ENCODE measurements at places on chromosomes 13 and 19. TPM values are rescaled to one million over a fixed set of nuclear protein-coding genes. Genes with fewer than 3 reads are reported as not detected.
A peak's percentile ranks its signal among the peaks of the same experiment; 100 is the strongest.

DNA sequence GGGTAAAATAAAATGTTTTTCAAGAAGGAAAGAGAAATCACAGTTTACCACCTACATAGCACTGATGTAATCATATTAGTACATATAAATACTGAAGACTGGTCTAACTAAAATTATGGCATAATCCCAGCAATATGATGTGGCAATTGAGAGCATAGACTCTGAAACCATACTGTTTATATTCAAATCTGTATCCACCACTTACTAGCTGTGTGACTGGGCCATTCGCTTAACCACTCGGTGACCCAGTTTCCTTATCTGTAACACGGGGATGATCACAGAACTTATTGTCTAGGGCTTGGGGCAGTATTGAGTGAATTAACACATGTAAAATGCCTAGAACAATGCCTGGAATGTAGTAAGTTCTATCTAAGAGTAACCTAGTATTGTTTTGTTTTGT lies 13.1 kb upstream of the GTF3A start:
- DNase-seq: no peak

DNA sequence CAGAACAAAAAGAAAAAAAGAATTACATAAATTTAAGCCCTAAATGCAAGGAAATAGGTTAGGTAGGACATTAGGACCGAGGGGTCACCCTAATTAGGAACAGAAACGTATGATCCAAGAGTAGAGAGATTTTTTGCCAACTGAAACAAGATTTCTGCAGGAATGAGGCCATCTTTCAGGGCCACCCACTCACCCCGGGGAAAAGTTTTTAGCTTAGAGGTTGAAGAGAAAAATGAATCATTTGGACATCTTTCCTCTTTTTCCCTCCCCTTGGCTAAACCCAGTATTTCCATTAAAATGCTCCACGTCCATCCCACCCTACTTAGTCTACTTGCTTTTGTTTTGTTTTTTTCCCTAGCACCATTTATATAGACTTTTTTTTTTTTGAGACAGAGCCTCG lies 10.6 kb upstream of the PNMA8A start:
- DNase-seq: no peak

GRCh38 chr13:41588899-41589298 lies 131.5 kb downstream of the RGCC start:
- peak; percentile 75 for DNase-seq

- peak; percentile 9 for DNase-seq
These were observed 495 bp downstream of the DCLK1 start for GRCh38 chr13:36130552-36131221.

GRCh38 chr13:35475212-35475959 lies 1.1 kb downstream of the MAB21L1 start:
- DNase-seq: no peak

DNA sequence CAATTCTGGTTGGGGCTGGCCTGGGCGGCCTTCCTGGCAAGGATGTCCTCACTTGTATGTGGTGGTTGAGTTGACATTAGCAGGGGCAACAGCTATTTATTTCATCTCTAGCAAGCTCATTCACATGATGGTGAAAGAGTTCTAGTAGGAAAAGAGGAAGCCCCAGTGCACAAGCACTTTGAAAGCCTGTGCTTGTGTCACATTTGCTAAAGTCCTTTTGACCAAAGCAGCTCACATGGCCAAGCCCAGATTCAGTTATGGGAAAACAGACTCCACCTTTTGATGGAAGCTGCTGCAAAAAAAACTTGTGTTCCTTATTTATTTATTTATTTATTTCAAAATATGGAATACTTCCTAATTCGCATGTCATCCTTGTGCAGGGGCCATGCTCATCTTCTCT lies 17.2 kb downstream of the GTF2F2 start:
- no peak for DNase-seq

DNA sequence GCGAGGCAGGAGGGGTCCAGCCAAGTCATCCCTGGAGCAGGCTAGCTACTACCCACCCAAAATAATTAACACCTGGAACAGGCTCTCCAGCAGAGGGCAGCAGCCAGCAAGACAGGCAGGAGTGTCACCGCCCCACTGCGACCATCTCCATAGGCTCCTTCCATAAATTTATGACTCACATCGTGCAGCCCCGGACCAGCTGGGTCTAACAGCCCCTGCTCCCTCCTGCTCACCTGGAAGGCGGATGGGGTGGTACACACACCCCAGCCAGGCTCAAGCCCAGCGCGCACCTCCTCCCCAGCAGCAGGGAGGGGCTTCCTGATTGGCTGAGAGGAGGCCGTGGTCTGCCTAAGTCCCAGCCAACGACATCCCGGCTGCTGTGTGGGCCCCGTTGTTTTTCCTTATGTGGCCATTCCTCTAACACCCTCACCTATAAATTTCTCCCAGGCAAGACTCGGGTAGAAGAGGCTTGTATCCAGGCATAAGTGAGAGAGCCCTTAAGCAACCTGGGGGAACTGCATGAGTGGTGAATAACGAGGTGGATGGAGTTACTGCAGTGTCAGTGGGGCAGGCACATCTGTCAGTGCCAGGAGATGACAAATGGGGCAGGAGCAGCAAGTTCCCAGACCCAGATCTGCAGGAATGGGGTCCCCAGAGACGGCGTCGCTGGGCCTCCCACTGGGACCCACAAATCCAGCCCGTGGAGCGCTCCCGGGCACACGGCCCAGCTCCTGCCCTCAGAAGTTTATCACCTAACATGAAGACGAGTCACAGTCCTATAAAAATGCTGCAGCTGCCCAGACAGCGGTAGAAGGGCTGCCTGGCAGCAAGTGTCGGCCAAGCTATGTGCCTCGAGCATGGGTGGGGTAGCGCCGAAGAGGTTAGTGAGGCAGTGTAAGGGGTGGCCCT lies 43.1 kb downstream of the CEBPG start:
- DNase-seq: peak; percentile 74

The FAM32A gene
- total RNA-seq: 53.7 TPM

- peak; percentile 59 for DNase-seq
These were observed 2.5 kb downstream of the BSG start for GRCh38 chr19:574658-575526.

The C1QTNF9 gene
- not detected for total RNA-seq

The GSX1 gene
- total RNA-seq: not detected

DNA sequence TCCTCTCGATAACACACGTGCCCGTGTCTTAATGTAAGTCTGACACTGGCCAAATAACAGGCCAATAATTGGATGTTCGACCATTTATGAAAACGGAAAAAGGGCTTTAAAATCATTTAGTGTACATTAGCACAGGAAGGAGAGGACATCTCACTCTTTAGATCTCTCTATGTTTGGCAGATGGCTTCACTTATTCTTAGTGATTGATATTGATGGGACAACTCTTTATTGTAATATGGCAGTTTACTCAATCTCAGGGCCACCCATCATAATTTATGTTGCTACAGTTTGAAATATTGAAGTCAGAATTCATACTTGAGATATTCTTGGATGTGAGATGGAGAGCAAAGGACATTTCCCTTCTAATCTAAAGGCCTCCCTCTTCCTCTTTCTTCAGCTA lies 430.7 kb upstream of the ARGLU1 start:
- no peak for DNase-seq

GRCh38 chr13:75766636-75767035 lies 130.5 kb downstream of the LMO7 start:
- DNase-seq: no peak

DNA sequence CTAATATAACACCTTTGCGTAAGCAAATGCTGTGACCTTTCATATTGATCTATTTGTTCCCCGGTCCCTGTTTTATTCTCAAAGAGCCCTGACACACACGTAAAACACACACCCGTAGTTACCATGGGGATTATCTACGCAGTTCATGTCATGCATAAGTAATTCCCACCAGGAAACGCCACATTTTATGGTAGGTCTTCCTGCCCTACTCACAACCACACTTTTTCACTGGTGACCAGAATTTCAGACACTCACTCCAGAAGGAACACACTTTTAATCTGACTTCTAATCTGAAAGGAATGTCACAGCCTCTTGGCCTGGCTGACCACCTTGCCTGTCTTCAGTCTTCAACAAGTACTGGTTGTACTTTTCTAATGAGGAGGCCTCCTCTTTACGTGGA lies 46.8 kb downstream of the SLC7A1 start:
- DNase-seq: no peak

The VSTM1 gene
- total RNA-seq: not detected

The KLK13 gene
- not detected for total RNA-seq

DNA sequence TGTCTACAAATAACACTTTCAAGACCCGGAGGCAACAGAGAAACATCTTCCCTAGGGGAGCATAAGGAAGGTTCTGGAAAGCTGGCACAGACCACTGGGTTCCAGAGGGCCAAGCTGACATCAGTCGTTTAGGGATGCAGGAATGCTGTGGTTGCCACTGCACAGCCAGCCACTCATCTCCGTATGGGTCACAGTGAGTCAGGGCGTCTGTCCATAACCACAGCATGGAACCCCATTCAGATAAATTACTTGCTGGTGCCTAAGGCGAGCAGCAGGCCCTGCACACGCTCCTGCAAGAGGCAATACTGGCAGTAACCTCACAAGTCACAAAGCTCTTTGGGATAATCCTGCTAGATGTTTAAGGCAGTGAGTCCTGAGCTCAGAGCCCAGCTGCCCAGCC lies 140.9 kb upstream of the UBL3 start:
- DNase-seq: peak; percentile 47

GRCh38 chr13:114056205-114057013 lies 76.0 kb downstream of the RASA3 start:
- DNase-seq: no peak

GRCh38 chr19:50719566-50719965 lies at the start of gene SHANK1:
TSS of gene SHANK1 (minus strand) at chr19:50719802. CDS start at chr19:50716919, 2,883 bp downstream.
- no peak for DNase-seq

The ADGRE2 gene
- total RNA-seq: 8.0 TPM

GRCh38 chr19:41323430-41324125 lies 13.6 kb downstream of the CCDC97 start:
- DNase-seq: peak; percentile 82

The WDR88 gene
- total RNA-seq: not detected

The PSG2 gene
- total RNA-seq: not detected

- no peak for DNase-seq
These were observed 35.2 kb downstream of the SLC25A42 start for GRCh38 chr19:19098703-19099632.

DNA sequence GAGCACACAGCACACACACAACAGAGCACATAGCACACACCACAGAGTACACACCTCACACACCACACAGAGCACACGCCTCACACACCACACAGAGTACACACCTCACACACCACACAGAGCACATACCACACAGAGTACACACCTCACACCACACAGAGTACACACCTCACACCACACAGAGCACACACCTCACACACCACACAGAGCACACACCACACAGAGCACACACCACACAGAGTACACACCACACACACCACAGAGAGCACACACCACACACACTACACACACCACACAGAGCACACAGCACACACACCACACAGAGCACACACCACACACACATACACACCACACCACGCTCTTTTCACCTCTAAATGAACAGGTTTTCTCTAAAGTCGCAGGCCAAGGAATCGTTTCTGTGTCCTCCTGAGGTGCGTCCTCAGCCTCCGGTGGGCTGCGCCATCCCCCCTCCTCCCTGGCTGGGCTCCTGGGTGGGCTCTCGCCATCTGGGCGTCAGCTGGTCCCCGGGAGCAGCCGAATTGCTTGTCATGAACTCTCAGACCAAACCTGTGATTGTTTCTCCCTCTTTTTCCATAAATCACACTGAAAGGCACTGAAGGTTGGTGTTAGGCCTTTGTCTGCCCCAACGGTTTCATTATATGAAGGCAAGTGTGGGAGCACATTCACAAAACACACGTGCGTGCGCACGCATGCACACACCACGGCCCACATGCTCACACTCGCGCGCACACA lies 37.4 kb downstream of the TMEM255B start:
- DNase-seq: no peak

DNA sequence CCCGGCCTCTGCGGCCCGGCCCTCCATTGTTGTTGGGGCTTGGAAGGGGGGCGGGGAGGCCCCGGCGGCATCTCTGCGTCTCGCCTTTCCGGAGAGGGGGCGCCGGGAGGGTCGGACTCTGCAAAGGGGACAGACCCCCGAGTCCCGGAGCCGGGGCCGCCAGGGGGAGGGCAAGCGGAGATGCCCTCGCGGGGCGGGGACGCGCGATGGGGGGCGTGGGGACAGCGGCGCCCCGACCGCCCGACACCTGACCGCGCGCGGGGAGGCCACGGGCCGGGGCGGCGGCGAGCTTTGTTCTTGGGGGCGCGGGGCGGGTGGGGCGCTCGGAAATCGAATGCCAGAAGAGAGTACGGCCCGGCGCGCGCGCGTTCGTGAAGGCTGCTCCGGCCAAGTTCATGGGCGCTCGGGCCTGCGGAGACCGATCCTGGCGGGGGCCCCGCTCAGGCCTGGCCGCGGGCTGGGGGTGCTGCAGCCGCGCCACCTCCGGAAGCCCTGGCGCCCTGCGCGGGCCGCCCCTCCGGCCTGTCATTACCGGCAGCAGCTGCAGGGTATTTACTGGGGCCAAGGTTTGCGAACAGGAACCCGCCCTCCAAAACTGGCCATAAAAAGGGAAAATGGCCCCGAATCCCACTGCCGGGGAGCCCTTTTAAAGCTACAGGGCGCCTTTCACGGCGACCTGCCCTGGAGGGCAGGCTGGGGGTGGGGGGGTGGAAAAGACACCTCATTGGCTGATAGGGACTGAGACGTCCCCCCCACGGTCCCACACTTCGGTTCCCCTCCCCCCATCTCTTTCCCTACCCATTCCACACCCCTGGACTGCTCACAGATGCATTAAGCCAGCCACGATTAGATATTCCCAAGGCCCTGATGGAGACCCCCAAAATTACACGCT lies 11.1 kb upstream of the NANOS3 start:
- DNase-seq: no peak

- DNase-seq: no peak
These were observed 88.2 kb upstream of the MBNL2 start for GRCh38 chr13:97133955-97134354.

DNA sequence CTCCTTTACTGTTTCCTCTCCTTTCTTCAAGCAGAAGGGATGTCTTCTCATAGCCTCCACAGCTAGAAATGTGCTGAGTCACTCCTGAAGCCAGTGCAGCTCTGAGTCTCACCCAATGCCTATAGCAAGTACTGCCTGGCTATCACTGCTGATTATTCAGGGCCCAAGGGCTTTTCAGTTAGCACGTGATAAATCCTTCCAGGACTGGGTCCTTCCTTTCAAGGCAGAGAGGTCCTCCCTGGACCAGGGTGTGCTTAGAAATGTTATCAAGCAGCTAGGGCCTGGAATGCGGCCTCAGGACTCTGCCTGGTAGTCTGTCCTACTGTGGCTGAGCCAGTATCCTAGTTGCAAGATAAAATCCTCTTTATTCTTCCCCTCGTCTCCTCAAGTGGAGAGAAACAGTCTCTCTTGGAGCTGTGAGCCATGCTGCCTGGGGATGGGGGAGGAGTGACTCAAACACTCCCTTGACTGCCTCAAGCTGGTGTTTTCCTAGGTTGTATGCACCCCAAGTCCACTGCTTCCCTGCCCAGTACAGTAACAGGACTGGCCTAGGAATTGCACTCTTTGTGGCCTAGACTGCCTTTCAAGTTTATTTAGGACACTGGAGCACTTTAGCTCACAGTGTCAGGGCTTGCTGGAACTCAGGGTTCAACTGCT lies 198.7 kb upstream of the SERP2 start:
- peak; percentile 46 for DNase-seq

GRCh38 chr13:26664876-26665275 lies 95.7 kb downstream of the GPR12 start:
- DNase-seq: no peak

- DNase-seq: no peak
These were observed 596.6 kb downstream of the KCTD12 start for GRCh38 chr13:76289558-76289957.

The ZNF223 gene
- total RNA-seq: 0.59 TPM

The THSD1 gene
- total RNA-seq: 13.3 TPM
